ENCODE measurements at places on chromosomes 6 and 20.

DNA sequence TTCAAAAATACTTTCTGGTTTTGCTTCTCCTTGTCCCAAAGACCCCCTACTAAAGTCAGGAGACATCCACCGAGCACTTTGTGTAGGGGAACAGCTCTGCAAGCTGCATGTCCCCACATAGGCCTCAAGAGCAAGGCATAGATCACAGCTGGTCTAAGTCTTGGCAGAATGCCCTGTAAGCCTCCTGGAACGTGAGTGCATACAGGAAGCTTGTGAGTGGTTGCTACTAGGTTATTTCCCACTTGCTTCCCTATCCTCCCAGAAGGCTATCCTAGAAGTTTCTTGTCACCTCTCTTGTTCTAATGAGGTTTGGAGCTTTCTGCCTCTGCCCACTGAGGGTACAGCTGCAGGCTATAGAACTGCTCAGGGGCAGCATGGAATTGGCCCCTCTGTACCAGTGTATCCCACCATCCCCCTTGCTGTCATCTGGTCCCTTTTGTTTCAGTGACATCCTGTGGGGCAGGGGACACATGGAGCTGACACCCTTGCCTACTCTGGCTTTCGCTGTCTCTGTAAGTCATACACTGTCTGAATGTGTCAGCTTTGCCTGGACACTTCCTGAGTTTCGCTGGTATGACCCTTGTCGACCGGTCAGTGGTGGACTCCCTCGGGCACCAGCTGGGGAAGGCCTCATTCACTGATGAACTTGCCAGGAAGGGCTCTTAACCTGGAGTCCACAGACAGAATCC lies 35.6 kb upstream of the KCNK16 start:
- DNase-seq, result peak; percentile 76

DNA sequence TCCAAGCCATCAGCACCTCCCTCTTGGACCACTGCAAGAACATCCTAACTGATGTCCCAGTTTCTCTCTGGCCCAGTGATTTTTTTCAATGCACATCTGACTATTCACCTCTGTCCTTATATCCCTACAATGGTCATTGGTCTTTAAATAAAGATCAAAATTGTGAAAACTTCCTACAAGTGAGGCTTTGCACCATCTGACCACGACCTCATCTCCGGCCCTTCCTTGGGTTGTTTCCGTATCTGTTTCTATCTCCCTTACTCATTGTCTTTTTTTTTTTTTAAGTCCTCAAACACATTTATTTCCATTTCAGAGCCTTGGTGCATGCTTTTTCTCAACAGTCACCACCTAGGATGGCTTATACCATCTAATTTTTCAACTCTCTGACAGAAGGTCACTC lies 88.1 kb downstream of the IPCEF1 start:
- no peak for DNase-seq

DNA sequence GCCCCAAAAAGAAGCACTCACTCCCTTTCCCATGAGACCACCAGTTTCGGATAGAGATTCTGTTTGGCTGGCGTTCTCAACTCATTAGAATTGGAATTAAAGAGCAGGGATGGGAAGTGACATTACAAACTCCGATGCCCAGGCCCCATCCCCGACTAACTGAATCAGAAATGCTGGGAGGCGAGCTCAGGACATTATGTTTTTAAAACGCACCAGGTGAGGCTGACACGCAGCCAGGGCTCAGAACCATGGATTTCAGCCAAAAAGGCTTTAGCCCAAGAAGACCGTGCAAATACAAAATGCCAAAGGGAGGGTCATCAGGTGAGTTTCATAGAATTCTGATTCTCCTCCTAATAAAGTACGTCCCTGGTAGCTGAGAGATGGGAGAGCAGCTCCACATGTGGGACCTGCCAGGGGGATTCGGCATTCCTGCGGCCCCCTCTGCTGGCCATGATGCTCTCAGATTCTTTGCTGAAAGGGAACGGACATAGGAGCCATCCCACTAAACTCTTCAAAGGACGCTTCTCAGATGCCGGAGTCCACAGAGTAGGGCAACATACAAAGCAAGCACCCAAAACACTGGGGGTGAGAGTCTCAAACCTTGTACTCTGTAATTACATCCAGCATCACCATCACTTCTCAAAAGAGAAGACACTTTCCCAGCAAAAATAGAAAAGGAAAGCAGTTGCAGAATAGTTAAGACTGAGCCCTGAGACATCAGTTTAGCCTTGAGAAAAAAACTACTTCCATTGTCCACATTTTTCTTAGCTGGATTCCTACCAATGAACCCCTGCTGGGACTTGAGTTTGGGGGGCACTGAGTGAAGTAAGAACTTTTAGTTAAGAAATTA lies 205.2 kb downstream of the BMP7 start:
- DNase-seq, result peak; percentile 46

- DNase-seq, result no peak
These were observed 53.9 kb downstream of the FAM120B start for GRCh38 chr6:170360476-170360875.

GRCh38 chr20:49397525-49397924 lies 84.9 kb downstream of the KCNB1 start:
- no peak for DNase-seq

GRCh38 chr6:112770308-112770707 lies 423.2 kb downstream of the RFPL4B start:
- DNase-seq, result no peak

DNA sequence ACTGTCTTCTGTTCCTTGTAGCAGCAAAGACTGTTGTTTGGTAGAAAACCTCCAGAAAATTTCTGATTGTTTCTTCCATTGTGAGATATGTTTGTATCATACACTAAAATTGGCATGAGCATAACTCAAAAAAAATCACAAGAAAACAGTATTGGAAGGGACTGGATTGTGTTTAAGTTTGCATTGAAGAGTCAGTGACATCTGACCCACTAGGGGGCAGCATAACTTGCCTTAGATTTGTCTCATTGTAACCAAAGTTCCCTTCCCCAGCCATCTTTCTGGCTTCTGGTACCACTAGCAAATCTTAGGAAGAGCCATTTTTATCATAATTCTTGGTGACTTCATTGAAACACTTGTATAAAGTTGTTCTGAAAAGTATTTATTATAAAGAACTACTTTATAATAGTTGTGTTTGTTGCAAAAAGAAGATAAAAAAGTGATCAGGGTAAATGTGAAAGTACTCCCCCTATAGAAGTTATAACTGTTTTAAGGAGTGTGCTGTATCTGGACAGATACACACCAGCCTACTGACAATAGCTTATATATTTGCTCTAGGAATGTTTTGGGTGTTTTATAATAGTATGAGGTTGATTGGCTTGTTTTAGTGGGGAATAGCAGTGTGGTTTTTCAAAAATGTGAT lies 7.7 kb downstream of the CSTF1 start:
- peak; percentile 15 for DNase-seq

GRCh38 chr6:33610779-33611732 lies 10.1 kb upstream of the ITPR3 start:
- DNase-seq, result no peak

GRCh38 chr20:24949756-24950127 lies 673 bp downstream of the CST7 start:
- no peak for DNase-seq

Data from NCI-H524 (cell line).